Osteocyte (in vitro differentiated cells): ENCODE measurements at places on chromosomes 7 and 10. TPM values are rescaled to one million over a fixed set of nuclear protein-coding genes. Genes with fewer than 3 reads are reported as not detected.

Gene MPP7
- 37.4 and 41.9 TPM in 2 replicates for total RNA-seq

Gene AQP1
- 6.0 and 6.7 TPM in 2 replicates for total RNA-seq

Gene BHLHA15
- total RNA-seq = not detected in 2 replicates

Gene PTN
- total RNA-seq = 77.8 and 83.0 TPM in 2 replicates

Gene PPP3CB
- 65.5 and 65.6 TPM in 2 replicates for total RNA-seq

Gene PIK3AP1
- 0.19 and 0.39 TPM in 2 replicates for total RNA-seq

Gene ALOX5
- total RNA-seq = not detected in 2 replicates

Gene ABCC2
- 0.24 and 0.39 TPM in 2 replicates for total RNA-seq

Gene CALY
- total RNA-seq = 3.5 TPM in 2 replicates

Gene FANK1
- total RNA-seq = 0.81 and 2.0 TPM in 2 replicates

Gene TFAM
- 19.6 and 22.3 TPM in 2 replicates for total RNA-seq
